Daoy (cell line): ENCODE measurements at places on chromosomes 1 and 21. TPM values are rescaled to one million over a fixed set of nuclear protein-coding genes. Genes with fewer than 3 reads are reported as not detected.

The KRTAP13-3 gene
- not detected in 2 replicates for total RNA-seq

DNA sequence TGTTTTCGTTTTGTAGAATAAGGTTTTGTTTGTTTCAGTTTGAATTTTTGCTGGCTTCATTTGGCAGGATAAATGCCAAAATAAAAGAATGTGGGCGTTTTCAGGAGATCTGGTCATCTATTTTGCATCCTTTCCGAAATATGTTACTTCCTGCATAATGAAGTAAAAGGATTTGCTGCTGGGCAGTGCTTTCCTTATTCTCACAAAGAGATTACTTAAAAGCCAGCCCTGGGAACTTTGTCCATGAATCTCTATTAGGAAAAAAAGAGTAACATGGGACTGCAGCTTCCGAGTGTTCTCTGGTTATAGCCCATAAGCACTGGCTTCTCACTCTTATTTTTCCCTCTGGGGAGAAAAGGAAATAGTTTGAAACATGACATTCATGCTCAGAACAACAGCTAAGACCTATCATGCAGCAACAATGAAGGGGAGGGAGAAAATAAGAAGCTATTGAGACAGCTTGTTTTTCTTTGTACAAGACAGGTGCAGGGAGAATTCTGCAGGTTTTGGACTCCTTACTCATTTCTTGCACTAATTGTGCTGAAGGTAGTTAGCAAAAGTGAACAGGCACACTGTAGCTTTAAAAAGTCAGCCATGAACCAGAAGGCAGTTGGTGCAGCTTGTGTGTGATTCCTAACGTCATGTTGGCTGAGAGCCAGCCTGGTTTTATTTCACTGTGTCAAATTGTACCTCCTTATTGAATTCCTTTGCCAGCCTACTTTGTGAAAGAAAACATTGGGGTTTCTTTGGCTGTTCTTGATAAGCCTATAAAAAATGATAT lies at the start of gene SAMD13:
SAMD13 (plus strand) TSS at position 705 of the 781 bp plus-strand sequence. CDS start 1,527 bp downstream, outside the sequence.
- DNase-seq: peak; percentile 86

- DNase-seq: no peak
Measured at GRCh38 chr1:43152866-43153265, 19.2 kb downstream of the EBNA1BP2 start.

DNA sequence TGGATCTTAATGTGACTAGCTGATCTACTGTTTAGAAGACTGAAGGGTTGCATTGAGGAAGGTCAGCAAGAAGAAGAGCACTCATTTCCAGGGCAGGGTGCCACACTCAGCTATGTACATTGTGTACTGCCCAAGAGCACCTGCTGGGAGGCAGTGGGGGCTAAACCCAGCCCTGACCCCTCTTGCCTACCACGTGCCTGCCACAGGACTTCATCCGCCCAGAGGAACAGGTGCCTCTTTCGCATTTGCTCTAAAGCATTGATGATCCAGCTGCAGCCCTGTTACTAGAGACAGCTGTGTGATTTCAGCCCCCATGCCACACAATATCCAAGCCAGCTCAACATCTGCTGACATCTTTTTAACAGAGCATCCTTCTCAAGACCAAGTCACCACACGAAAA lies 341.8 kb downstream of the LMX1A start:
- no peak for DNase-seq

The DPH2 gene
- 64.7 and 88.9 TPM in 2 replicates for total RNA-seq

- peak; percentile 27 for DNase-seq
Measured at GRCh38 chr1:149927056-149927562, 494 bp downstream of the SF3B4 start.

The CAPN9 gene
- total RNA-seq: not detected in 2 replicates

DNA sequence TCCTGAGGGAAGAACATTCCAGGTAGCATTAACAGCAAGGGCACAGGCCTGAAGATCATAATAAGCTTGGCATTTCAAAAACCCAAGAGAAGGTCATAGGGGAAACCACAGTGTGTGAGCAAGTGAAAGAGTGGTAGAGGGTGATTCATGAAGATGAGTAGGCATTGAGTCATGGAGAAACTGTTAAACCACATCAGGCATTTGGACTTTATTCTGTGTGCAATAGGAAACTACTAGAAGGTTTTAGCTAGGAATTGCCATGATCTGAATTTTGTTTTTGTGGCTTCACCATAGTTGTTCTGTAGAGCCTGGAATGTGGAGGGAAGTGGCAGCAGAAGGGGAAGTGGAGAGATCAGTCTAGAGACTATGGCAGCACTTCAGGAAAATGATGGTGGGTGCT lies 359.0 kb upstream of the PTBP2 start:
- peak; percentile 97 for DNase-seq

GRCh38 chr1:209238356-209238755 lies 345.2 kb upstream of the CAMK1G start:
- DNase-seq: no peak

The BARHL2 gene
- not detected in 2 replicates for total RNA-seq

GRCh38 chr1:25001125-25001915 lies 71.2 kb upstream of the RUNX3 start:
- DNase-seq: no peak

The S100A9 gene
- not detected in 2 replicates for total RNA-seq

- DNase-seq: no peak
Measured at GRCh38 chr1:217472915-217473314, 158.0 kb downstream of the GPATCH2 start.

GRCh38 chr1:30664103-30664755 lies 59.2 kb downstream of the MATN1 start:
- DNase-seq: no peak

GRCh38 chr1:209597499-209597898 lies 14.0 kb downstream of the CAMK1G start:
- no peak for DNase-seq

DNA sequence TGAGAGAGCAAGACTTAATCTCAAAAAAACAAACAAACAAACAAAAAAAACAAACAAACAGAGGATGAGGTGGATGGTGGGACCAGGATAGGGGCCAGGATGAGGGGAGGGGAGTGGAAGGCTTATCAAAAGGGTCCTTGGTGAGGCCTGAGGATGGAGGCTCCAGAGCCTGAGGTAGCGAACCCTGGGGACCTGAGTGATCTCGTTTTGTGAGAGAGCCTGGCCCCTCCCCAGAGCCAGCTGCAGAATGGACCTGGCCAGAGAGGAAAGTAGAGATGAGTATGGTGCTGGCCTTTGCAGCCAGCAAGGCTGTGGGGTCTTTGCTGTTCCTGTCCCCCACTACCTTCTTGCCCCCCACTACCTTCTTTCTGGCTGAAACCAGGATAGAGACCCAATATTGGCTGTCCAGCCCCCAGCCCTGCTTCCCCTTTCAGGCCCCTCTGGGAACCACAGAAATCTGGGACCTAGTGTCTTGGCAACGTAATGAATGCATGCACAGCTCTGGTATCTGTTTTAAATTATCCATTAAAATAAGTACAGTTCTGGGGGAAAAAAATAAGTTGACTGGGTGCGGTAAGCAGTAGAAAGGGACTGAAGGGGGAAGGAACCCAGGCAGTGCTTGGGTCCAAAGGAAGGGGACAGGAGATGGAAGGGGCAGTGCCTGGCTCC lies 1.1 kb upstream of the LMNA start:
- DNase-seq: no peak

GRCh38 chr1:201538612-201539551 lies at the start of gene NAV1:
NAV1 (plus strand) TSS chr1:201539127; CDS start chr1:201622885, 83,758 bp downstream.
- peak; percentile 96 for DNase-seq

GRCh38 chr1:112701227-112702066 lies 5.5 kb downstream of the RHOC start:
- DNase-seq: peak; percentile 43

- no peak for DNase-seq
Measured at GRCh38 chr1:59292562-59292961, 4.3 kb upstream of the FGGY start.

DNA sequence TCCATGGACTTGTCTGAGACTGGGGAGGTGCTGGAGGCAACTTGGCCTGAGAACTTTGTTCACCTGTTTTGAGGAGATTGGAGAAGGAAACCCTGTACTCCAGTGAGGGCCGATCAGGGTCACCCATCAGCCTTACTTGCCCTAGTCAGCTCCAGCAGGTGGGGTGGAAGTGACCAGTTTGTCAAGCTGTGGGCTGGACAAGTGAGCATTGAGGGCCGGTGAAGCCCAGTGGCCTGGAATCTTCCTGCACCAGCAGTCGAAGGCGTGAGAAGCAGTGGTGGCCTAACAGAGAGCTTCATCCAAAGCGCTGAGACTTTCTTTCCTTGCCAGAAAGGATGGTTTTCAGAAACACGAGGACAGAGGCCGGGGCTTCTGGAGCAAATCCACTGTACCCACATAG lies 9.6 kb downstream of the SLC37A1 start:
- DNase-seq: no peak

DNA sequence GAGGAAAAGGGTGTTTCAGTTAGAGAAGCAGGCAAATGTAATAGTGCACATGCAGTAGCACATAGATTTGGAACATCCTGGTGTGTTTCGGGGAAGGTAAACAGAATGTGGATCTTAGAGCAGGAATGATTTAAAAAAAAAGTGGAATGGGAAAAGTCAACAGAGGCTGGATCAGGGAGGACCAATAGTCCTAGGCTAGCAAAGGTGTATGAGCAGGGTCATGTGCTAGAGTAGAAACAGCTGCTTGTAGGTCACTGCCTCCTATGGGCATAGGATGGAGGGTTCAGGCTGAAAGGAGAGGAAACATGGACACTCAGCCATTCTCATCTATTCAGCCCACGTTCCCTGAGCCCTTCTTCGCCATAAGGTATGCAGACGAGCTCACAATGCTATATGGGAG lies 3.7 kb upstream of the KPNA6 start:
- DNase-seq: no peak

DNA sequence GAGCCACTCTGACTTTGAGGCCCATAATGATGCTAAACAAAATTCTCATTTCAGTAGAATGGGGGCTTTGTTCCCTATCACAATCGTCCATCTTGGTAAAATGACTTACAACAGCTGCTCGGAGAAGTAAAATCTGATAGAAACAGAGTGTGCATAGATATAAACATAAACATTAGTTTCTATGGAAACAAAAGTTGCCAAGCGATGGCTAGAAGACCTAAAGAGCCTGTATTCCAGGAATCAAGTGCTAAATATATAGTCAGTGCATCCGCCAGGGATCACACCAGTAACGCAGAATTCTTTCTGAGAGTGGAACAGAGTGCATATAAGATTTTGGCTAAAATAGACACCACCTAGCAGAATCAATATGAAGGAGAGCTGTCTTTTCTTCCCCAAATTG lies 91.2 kb upstream of the KAZN start:
- no peak for DNase-seq

The FBXO28 gene
- 28.5 and 32.1 TPM in 2 replicates for total RNA-seq

DNA sequence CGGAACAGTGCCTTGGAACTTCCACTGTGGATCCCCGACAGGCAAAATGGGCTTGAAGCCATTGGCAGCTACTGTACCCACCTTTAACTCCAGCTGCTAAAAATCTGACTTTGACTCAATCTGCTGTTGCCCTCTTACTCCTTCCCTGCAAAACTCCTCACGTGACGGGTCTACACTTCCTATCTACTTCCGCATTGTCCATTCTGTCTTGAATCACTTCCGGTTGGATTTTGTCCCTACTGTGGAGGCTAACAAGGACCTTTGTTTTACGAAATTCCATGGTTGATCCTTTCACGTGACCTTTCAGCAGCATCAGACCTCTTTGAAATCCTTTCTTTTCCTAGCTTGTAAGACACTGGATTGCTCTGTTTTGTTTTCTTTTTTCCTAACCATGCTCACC lies 268.4 kb downstream of the PRDM2 start:
- DNase-seq: no peak

- no peak for DNase-seq
Measured at GRCh38 chr21:32388306-32388705, 4.5 kb downstream of the URB1 start.

GRCh38 chr1:225755671-225756319 lies 21.8 kb upstream of the SRP9 start:
- no peak for DNase-seq

The DHRS3 gene
- 45.8 and 49.4 TPM in 2 replicates for total RNA-seq

GRCh38 chr1:173427146-173428054 lies 49.7 kb upstream of the PRDX6 start:
- no peak for DNase-seq

GRCh38 chr1:158951956-158952355 lies 20.6 kb downstream of the PYHIN1 start:
- peak; percentile 76 for DNase-seq

GRCh38 chr1:64229307-64229706 lies 25.9 kb downstream of the UBE2U start:
- no peak for DNase-seq

- DNase-seq: no peak
Measured at GRCh38 chr1:45005761-45006160, 5.4 kb downstream of the HECTD3 start.

GRCh38 chr1:115229016-115229415 lies 109.0 kb downstream of the NGF start:
- DNase-seq: no peak

- DNase-seq: peak; percentile 59
Measured at GRCh38 chr1:19762175-19762779, 37.4 kb downstream of the TMCO4 start.

The RBM11 gene
- total RNA-seq: 4.1 and 4.4 TPM in 2 replicates

GRCh38 chr21:31299291-31300147 lies 44.5 kb downstream of the TIAM1 start:
- no peak for DNase-seq

DNA sequence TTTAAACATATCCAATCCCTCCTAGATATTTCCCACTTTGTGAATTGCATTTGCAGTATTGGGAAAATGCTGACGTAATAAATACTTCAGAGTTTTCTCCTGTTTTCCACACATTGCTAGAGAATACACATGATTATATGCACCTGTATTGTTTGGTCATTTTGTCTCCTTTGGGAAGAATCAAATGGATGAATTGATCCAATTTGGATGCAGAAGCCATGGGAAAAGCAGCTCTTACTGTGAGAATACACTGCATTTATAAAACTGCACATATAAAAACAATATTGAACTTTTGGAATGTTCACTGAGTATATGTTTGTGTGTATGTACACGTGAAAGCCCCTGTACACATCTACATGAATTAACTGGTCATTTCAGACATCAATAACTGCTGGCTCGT lies 306.6 kb upstream of the LYPLAL1 start:
- DNase-seq: no peak

- no peak for DNase-seq
Measured at GRCh38 chr21:15138490-15138889, 73.7 kb upstream of the NRIP1 start.

GRCh38 chr1:246156847-246157246 lies 350.2 kb downstream of the SMYD3 start:
- DNase-seq: no peak

- DNase-seq: no peak
Measured at GRCh38 chr1:200053646-200054045, 26.1 kb downstream of the NR5A2 start.

DNA sequence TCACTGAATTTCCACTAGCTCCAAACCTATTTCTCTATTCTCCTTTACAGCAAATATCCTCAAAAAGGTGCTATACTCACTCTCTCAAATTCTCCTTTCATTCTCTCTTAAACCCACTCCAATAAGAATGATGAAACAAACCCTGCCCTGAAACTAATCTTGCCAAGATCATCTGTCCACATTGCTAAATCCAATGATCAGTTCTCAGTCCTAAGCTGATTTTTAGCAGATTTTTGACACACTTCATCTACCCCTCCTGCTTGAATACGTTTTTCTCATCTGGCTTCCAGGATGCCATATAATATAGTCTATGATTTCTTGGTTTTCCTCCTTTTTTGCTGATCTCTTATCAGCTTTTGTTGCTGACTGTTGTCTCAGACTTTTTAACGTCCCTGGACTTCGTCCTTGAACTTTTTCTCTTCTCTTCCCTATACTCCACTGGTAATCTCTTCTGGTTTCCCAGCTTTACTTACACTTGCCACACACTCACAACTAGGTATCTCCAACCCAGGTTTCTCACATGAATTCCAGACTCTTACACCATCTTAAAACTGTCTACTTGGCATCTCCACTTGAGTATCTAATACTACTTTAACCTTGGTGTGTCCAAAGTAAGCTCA lies 35.3 kb downstream of the RERE start:
- DNase-seq: no peak
